Caco-2 (cell line): ENCODE measurements at places on chromosomes 6 and 20. TPM values are rescaled to one million over a fixed set of nuclear protein-coding genes. Genes with fewer than 3 reads are reported as not detected.

The BFSP1 gene
- total RNA-seq: 20.4 and 22.7 TPM in 2 replicates

The ZSCAN23 gene
- total RNA-seq: not detected in 2 replicates

GRCh38 chr6:46502486-46503119 lies 11.4 kb upstream of the RCAN2 start:
- DNase-seq: no peak
- no peaks in the 10 kb centered on the region for H3K27me3 ChIP-seq
- H3K36me3 ChIP-seq: no peaks in the 10 kb centered on the region
- H3K4me3 ChIP-seq: no peak overlapping the region

DNA sequence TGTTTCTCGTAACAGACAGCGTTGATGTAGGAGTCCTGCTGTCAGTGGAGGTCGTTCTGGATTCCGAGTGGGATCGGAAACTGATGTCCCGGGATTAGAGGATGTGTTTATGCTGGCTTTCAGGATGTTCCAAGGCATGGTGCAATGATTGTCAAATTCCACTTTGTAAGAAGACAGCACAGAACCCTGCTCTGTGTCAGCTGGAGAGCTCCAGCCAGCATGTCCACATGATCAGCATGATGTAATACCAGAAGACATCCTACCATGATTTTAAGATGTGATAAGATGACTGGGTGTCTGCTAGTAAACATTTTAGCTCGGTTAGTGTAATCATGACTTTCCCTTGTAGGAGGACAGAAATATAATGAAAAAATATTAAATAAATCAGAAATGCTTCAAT lies 20.3 kb downstream of the ENPP1 start:
- DNase-seq: no peak
- no peaks in the 10 kb centered on the region for H3K27me3 ChIP-seq
- no peak overlapping the region for H3K27ac ChIP-seq
- no peaks in the 10 kb centered on the region for H3K4me1 ChIP-seq

DNA sequence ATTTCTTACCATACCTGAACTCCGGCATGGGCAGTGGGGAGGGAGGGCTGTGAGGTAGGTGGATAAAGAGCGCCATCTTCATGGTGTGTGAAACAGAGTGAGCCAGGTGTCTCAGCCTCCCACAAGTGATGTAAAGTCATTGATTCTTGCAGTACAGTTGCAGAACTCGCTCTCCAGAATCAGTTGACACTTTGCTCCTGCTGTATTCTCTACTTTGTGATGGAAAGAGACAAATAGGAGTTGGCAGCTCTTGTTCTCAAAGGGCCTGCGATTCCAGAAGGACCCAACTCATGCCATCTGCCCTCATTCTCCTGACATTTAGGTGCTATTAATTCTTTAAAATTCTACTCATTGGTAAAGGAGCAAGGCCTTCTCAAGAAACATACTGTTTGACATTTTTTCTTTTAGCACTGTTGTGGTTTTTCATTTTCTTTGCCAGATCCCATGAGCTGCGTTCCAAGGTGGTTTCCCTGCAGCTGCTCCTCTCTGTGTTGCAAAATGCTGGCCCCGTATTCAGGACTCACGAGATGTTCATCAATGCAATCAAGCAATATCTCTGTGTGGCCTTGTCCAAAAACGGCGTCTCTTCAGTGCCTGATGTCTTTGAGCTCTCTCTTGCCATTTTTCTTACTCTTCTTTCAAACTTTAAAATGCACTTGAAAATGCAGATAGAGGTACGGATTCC lies 49.3 kb downstream of the ARFGEF2 start:
- H3K27ac ChIP-seq: no peak overlapping the region
- H3K36me3 ChIP-seq: peaks cover 10% of the 10 kb centered on the region
- H3K4me3 ChIP-seq: no peak overlapping the region
- DNase-seq: no peak
- no peaks in the 10 kb centered on the region for H3K27me3 ChIP-seq

DNA sequence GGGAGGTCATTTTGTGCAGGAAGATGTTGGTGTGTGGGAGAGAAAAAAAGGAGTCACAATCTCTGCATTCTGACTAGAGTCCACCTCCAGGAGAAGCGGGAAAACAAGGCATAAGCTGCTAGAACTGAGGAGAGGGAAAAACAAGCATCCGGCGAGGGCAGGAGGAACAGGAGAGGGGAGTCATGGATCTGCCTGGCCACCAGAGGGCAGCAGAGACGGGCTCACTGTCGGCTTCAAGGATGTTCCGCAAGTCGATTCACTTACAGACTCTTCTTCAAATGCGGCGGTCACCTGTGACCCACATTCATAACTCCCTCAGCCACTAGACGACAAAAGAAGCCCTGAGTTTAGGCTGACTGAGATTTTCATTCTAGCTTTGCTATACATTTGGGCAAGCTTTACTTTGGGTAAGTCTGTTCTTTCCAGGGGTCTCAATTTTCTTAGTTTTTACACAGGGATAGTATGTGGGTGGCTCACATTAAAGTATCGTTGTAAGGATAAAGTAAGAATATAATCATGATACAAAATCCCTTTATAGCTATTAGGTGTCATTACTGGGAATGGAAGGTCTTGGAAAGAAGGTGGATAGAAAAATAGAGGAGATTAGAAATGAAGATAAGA lies 6.6 kb upstream of the BTNL2 start:
- H3K4me3 ChIP-seq: no peak overlapping the region
- peak; percentile 75 for DNase-seq
- no peaks in the 10 kb centered on the region for H3K27me3 ChIP-seq
- H3K36me3 ChIP-seq: no peaks in the 10 kb centered on the region

GRCh38 chr6:118705544-118706491 lies 54.4 kb upstream of the CEP85L start:
- H3K4me1 ChIP-seq: no peaks in the 10 kb centered on the region
- no peaks in the 10 kb centered on the region for H3K27me3 ChIP-seq
- H3K4me3 ChIP-seq: no peak overlapping the region
- H3K27ac ChIP-seq: no peak overlapping the region
- no peak for DNase-seq
- H3K36me3 ChIP-seq: no peaks in the 10 kb centered on the region

DNA sequence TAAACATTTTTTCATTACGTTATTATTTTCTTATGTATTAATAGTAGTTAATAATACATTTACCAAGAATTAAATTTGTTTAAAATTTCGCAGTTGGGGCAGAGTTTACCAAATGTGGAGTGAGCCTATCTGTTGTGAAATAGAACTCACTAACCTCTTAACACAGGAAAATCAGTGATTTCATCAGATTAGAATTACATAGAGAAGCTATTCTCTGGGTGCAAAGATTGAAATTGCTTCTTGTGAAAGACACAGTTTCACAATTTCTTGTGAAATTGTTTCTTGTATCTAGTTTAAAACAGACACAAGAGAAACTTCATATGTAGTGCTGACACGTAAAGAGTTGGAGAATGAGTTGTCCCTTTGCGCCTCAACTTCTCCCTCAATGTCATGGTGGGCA lies 69.4 kb upstream of the PRL start:
- peaks cover 7% of the 10 kb centered on the region for H3K4me1 ChIP-seq
- DNase-seq: no peak
- no peak overlapping the region for H3K4me3 ChIP-seq
- no peak overlapping the region for H3K27ac ChIP-seq

GRCh38 chr6:3353939-3354338 lies 95.2 kb downstream of the PSMG4 start:
- H3K27ac ChIP-seq: no peak overlapping the region
- no peak overlapping the region for H3K4me3 ChIP-seq
- H3K36me3 ChIP-seq: peaks cover 2% of the 10 kb centered on the region; the same call in 1 of the 2 replicates
- H3K4me1 ChIP-seq: peaks cover 17% of the 10 kb centered on the region
- no peaks in the 10 kb centered on the region for H3K27me3 ChIP-seq
